Esophagus squamous epithelium (tissue), 5 donors: ENCODE measurements at places on chromosomes 3 and 15.

DNA sequence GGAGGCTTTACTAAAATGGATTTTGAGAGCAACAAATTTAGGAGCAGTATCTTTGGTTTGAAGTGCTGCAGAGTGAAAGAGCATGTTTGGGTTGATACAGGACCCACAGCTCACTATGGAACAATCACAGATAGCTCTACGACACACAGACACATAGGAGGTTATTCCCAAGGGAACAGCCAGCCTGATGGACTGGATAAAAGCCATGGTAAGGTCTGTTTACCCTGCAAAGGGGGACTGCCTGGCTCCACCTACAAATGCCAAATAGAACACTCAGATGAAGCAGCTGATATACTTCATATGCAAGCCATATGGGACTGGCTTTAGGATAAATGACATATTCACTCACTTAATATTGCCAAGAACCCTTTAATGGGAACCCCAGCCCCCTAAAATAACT is 75.4 kb downstream of the CDC25A start:
- DNase-seq, result no peak

DNA sequence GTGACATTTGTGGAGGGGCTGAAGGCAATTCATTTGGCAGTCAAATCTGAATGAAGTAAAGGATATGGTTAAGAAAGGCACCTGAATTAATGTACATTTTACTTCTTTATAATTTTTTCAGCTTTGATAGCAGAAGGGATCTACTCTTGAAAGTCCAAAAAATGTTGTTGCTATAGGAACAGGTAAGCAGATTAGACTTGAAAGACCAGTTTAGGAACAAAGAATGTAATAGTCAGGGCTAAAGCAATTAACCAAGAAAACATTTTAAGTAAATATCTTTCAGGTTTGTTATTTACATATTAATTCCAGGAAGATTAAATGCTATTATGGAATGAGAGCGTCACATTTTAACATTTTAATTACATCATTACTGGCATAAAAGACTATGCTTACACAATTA is 1.1 kb downstream of the ATP13A4 start:
- no peak for DNase-seq

GRCh38 chr3:171108066-171108465 is 81.5 kb upstream of the SLC2A2 start:
- DNase-seq, result no peak

DNA sequence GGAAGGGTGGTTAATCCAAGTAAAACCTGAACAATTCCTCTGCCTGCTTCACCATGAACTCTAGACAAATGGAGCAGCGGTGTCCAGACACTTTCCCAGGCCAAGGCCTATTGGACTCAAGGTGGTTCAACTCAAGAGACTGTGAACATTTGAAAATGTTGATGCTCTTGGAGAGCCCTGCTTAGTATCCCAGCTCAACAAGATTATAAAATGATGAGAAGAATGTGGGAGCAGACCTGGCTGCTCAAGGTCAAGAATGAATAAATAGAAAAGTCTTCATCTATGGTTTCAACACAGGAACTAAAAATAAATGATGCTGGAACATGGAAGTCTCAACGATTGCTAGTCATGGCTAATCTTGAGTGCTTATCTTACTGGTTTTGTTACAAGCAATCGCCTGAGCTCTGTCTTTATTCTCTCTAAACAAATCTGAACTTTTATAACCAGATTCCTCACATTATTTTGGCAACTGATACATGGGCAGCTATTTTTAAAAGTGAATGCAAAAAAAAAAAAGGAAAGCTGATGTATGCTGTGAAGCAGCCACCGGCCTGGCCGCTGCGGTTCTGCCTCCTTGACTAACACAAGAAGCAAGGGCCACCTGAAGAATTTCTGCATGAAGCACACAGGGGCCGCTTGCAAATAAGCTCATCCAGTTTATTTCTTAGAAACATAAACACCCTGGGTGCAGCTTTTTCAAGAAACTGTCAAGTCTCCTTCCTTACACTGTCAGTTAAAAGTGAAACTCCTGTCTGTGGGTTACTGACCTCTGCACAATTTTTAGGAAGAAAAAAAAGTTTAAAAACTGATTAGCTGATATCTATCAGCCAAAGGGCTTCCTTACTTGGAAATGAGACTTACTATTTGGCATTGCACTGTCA is 120.1 kb upstream of the ARHGEF3 start:
- no peak for DNase-seq

GRCh38 chr3:113293348-113293747 is 82.0 kb downstream of the BOC start:
- no peak for DNase-seq

DNA sequence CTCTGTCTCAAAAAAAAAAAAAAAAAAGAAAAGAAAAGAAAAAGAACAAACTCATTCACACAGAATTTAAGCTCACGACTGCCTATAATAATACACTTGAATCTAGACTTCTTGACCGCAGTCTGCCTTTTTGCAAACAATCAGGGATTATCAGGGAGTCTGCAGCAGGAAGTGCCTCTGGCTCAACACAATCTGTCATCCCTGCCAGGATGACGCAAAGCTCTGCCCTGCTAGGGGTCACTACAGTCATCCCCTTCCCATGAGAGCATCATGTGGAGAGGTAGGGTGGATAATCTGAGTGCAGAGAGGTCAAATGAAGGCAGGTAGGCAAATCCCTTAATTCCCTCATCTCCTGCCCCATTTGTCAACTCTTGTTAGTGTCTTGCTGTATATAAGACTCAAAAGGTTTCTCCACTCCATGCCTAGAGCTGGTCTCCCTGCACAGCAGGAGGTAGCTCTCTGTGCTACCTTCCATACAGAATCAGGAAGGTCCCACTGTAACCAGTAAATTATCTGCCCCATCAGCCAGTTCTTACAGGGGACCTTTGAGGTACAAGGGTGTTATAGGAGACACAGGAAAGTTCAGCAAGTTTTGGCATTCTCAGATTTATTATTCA is 4.2 kb downstream of the UBAP1L start:
- no peak for DNase-seq

DNA sequence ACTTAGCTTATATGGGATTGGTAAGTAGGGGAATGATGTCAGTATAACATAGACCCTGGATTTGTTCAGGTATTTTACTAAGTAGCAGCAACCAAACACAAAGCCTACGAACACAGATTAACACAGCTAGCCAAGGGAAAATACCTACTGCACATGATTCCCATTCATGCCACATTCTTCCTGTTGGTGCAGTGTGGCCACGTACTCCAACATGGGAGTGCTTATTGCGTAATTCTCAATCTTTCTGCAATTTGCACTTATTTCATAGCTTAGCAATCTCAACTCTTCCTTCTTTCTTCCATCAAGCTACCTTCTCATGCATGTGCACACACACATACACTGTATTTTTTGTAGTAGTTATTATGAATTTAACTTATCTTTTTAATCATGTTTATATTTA is 186.8 kb downstream of the IL5RA start:
- no peak for DNase-seq

DNA sequence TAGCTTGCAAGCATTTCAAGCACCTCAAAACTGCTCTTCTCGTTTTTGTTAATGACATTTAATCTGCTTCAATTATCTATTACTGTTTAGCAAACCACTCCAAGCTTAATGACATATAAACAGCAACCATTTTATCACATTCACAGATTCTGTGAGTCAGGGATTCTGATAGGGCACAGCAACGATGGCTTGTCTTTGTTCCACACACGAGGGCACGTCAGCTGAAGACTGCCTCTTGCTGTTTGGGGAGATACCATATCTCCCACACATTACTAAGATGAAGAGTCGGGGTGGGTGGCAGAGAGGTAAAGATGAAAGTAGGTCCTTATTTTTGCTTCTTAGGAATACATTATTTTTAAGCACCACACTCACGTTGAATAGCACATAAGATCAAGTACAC is 19.3 kb downstream of the CPOX start:
- no peak for DNase-seq

GRCh38 chr3:14532691-14533456 is 7.3 kb downstream of the GRIP2 start:
- DNase-seq, result no peak

DNA sequence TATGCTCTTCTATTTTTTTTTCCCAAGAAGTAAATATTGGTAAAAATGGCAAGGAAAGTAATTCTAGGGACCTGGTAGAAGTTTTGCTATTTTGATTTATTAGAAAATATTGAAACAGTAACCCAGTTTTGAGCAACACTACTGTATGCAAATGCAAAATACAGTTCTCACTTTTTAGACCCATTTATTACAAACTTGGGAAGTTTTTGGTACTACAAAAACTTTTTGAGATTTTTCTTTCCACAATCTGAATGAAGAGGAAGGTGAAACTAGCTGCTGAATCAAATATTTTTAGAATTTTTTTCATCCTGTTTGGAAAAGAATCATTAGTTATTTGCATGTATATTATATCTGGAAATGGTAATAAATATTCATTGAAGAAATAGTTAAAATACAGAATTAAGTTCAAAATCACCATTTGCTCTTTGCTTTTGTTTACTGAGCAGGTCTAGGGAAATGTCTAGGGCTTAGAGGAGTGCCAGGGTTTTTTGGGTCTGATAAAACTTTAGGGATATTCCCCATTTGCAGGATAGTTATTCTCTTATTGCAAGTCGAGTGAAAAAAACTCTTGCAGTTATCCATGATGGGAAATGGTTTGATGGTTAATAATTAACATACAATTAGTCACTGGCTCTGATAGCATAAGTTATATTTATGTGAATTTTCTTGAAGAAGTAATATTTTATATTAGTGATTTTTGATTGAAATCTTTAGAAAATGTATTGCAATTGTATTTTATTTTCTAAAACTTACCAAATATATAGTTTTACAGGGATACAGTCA is 47.0 kb downstream of the TCF12 start:
- no peak for DNase-seq

DNA sequence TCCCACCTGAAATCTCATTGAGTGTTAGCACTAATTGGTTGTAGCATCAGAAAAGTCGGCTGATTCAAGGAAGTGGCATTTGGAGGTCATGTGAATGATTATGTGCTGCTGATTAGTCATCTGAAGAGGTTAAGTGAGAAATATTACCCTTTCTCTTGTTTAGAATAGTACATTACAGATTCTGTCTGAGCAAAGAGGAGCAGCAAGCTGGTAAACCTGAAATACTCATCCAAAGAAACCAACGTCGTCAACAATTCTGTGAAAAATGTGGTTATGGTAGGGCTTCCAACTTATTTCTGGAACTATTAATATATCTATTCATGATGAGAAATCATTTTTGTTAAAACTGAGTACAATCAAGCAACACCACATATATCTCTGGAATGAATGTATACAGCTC is 1024.9 kb downstream of the TUSC7 start:
- DNase-seq, result no peak

- no peak for DNase-seq
Measured at GRCh38 chr3:156635973-156636372, 38.4 kb upstream of the TIPARP start.

GRCh38 chr15:97817276-97817890 is 143.1 kb upstream of the ARRDC4 start:
- no peak for DNase-seq

DNA sequence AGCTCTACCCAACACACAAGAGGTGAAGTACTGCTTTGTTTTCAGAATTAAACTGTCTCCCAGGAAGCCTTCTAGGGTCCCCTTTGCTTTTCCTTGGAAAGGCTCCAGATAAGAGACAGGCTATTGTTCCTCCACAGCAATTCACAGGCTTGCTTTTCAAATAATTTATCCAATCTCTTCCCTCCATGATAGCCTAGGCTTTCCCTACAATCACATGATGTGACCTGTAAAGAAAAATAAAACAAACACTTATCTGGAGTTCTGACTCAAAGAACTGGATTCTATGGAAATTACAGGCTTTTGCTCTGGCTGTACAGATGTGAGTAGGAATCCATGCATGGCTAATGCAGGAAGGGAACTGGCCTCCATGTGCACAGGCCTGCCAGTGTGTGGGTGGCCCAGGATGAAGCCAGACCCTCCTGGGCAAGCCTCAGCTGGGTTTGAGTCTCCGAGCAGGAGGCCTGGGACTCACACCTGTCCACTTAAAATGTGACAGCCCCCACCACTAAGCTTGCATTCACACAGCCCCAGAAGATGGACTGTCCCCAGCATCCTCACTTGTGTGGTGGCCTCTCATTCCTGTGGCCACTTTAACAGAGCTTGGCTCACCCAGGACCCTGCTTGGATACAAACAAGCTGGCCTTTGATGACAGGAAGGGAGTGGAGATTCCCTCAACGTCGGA is 75.8 kb upstream of the LEKR1 start:
- DNase-seq, result no peak

- no peak for DNase-seq
Measured at GRCh38 chr3:26592451-26592850, 30.1 kb upstream of the LRRC3B start.

DNA sequence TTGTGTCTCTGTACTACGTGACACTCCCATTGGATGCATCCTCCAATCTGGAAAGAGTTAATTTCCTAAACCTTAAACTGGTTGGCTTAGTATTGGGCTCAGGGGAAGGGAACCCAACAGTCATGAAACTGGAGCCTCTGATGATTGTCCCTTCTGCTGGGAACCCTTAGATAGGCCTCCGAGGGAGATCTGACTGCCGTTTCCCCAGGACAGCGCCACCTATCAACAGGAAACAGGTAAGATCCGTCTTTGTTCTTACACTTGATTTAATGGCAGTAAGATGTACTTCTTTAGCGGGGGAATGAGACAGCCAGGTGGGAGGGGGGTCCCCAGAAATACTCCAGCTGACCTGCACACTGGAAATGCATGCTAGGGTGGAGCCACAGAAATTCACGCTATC is 1749.6 kb downstream of the SI start:
- DNase-seq, result no peak

GRCh38 chr3:12898290-12898964 is 57.1 kb upstream of the RPL32 start:
- no peak for DNase-seq

- no peak for DNase-seq
Measured at GRCh38 chr3:86547692-86548091, 443.3 kb downstream of the VGLL3 start.

GRCh38 chr3:46695177-46695961 is 1.9 kb upstream of the ALS2CL start:
- no peak for DNase-seq

DNA sequence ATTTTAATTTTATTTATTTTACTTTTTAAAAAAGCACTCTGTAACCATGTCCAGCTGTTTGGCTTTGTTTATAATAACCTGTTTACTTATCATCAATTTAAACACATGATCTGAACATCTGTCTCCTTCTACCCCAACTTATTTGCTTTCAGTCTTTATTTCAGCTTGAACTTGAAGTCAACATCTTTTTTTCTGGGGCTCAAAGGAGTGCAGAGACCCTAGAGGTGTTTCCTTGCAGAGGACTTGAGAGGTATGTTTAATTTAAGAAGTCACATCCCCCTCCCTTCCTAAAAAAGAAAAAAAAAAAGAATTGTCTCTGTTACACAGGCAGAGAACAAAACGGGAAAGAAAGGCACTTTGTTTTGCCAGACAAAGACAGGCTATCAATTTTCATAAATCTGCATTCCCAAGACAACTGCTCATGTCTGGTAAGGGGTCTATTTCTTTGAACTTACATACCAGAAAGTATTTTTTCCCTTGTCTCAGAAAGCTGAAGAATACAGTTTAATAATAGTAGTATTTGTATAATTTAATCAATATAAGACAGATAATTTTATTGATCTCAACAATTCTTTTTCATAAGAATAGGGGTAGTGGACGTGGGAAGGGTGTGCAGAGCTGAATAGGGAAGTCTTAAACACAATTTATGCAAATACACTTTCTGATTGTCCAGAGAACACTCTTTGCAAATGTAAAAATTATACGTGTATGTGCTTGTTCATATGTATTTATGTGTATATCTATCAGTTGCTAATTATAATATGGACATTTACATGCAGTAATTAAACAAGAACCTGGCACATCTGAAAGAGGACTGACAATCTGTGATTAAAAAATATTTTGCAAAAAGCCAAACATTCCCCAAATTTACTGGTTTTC is 109.7 kb upstream of the PDZRN3 start:
- no peak for DNase-seq
